Fibroblast of upper back skin (primary cell): ENCODE measurements at places on chromosomes 2 and 18.

- DNase-seq = no peak
Measured at GRCh38 chr2:233108611-233109490, 48.7 kb downstream of the INPP5D start.

- no peak for DNase-seq
Measured at GRCh38 chr2:9767656-9768281, 75.5 kb upstream of the TAF1B start.

GRCh38 chr2:64063924-64064331 is 44.7 kb upstream of the VPS54 start:
- peak; percentile 77 for DNase-seq

- no peak for DNase-seq
Measured at GRCh38 chr18:58881477-58881876, 16.8 kb downstream of the ZNF532 start.

GRCh38 chr2:136665736-136666135 is 99.6 kb upstream of the THSD7B start:
- DNase-seq = no peak

DNA sequence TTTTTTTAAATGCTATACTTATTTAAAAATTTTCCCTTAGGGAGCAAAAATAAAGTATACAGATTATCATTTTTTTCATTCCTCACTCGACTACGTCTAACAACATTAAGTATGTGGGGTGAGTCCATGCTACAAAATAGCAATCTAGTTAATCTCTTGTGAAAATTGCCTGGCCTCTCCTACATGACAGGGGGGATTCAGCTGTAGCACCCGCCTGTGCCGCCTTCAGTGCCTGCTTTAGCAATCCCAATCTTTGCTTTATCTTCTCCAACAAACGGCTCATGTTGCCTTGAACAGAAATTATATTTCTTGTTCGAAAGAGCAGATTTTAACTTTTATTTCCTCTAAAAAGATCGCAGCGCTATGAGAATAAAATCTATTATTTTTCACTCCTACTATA is 2.4 kb upstream of the SOX11 start:
- no peak for DNase-seq

DNA sequence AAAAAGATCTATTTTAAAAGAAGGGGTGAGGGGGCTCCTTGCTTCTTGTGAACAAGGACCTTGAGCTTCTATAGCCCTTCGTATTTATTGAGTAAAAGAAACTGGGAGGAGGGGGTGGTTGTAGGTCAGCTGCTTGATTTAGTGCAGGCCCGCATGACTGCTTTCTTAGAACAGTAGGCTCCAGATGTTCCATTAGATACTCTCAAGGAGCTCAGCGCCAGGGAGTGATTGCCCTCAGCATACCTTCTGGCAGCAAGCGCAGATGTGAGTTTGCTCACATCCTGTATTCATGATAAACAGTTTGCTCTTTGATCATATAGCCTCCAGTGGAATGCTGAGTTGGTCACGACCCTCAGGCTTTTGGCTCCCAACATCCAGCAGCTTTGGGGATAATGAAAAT is 108.9 kb upstream of the XPO1 start:
- DNase-seq = peak; percentile 30

DNA sequence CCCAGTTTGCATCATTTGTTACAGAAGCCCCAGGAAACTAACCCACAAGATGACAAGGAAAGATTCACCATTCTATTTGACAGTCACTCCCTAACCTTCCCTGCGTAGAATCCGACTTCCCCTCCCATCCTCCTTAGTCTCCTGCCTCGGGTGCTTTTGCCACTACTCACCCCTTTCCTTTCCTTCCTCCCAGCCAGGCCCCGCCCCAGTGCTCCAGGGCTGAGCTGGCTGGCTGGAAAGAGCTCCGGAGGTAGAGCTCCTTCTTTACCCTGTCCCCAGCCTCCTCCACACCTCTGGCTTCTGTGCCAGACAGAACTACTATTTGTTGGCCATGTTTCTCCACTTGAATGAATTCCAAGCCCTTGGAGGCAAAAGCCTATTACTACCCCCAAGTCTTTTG is 317.6 kb upstream of the NCKAP5 start:
- no peak for DNase-seq

GRCh38 chr2:240635998-240636547 is 10.8 kb downstream of the GPR35 start:
- no peak for DNase-seq

- DNase-seq = no peak
Measured at GRCh38 chr18:37946324-37946723, 380.7 kb upstream of the CELF4 start.

- peak; percentile 9 for DNase-seq
Measured at GRCh38 chr2:160614391-160614790, 120.8 kb upstream of the RBMS1 start.

GRCh38 chr18:35045121-35045520 is 3.9 kb downstream of the MAPRE2 start:
- DNase-seq = peak; percentile 43

- no peak for DNase-seq
Measured at GRCh38 chr2:28363686-28364280, 28.9 kb upstream of the FOSL2 start.

GRCh38 chr2:5742126-5742525 is 49.9 kb downstream of the SOX11 start:
- no peak for DNase-seq

- DNase-seq = no peak
Measured at GRCh38 chr2:85243101-85244072, 84.4 kb downstream of the TGOLN2 start.

- no peak for DNase-seq
Measured at GRCh38 chr18:46950064-46950656, 32.8 kb downstream of the KATNAL2 start.

- no peak for DNase-seq
Measured at GRCh38 chr2:203585516-203585915, 50.4 kb upstream of the RAPH1 start.

DNA sequence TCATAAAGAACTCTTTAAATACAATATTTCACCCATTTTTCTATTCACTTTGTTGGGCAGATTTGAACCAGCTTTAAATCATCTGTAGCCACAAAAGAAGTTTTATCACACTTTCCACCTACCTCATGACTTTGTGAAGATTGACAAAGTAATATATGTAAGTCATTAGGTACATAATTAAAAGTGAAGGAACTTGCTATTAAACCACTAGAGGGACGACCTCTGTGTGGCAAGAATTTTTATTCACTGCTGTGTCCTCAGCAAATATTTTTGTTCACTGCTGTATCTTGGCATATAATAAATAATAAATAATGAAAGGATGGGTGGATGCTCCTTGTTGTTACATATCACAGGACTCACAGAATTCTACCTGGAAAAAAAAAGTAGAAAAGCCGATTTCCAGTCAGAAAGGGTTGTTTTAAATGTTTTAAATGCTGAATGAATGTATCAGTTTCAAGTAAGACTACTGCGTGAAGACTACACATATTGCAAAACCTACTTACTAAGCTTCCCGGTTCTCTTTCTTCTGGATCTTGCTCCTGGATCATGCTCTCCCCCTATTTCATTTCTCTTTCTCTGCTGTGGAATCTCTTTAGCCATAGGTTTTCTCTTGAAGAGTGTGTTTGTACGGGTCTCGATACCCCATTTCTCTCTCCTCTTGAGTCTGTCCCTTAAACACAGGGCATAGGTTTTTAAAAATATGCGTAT is 44.8 kb downstream of the KCMF1 start:
- no peak for DNase-seq

DNA sequence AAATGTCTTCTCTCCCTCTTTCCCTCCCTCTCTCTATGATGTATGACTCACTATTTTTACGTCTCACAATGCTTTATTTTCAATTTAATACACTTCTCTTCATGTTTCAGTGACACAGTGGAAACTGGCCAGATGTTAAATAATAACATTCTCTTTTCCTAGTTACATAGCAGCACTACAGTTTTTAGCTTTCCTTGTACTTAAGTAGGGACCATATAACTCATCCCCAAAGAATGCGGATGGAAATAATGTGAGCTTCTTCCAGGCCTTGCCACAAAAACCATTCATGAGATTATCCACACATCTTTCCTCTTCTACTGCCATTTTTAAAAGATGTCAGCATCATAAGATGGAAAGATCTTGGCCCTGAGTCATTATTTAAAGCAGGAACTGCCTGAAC is 789.4 kb downstream of the LRP1B start:
- peak; percentile 98 for DNase-seq

GRCh38 chr2:141271346-141271745 is 859.5 kb downstream of the LRP1B start:
- DNase-seq = no peak

DNA sequence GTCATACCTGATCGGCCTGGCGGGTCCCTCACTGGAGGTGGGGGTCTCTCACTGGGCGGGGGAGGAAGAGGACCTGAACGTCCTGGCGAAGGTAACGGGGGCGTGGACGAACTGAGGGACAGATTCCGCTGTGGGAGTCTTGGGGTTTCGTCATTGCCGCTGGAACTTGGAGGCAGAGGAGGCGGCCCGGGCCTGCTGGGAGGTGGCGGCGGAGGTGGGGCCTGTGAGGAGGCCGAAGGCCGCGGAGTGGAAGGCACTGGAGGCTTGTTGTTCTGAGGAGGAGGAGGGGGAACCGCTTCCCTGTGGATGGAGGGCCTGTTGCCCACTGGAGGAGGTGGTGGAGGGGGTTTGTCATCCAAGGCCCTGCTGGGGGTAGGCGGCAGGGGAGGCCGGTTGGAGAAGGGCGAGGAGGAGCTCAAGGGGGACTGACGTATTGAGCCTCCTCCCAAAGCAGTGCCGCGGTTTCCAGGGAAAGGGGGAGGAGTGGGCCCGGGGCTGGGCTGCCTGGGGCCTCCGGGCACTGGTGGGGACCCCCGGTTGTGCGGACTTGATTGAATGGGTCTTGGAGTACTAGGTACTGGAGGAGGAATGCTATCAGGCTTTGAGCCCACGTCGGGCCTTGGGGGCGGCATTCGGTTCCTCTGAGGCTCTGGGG is 25.8 kb downstream of the WIPF1 start:
- no peak for DNase-seq

- no peak for DNase-seq
Measured at GRCh38 chr18:54357082-54357659, 487 bp downstream of the STARD6 start.

DNA sequence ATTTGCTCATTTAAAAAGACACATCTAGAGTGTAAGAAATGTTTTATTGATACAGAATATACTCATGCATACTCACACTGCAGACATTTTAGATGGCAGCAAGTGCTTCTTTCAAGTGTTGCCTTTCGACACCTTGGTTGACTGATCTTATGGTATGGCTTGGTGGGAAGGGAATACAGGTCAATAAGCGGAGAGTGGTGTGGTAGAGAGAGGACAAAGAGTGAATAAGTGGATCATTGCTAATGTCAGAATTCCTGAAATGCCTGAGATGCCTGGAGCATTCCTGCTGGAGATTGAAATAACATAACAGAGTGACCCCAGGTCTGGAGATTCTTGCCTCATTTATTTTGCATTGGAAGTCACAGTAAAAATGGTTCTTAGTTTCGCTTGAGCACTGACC is 76.7 kb downstream of the RND3 start:
- peak; percentile 95 for DNase-seq

DNA sequence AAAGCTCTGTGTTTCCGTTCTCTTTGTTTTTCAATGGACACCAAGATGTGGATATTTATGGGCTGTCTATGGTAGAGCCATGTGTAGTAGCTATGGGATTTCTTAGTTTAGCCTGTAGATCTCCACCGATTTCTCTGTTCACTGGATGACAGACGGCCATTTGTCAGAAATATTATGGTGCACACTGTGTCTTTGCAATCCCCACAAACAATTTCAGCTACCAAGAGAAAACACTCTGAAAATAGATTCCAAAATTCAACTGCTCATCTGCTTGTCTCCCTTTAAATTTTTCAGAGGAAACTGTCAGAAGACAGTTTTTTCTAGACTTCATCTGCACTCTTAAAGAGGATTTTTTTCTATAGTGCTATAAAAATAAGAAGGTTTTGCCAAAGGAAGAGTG is 166.8 kb downstream of the CD226 start:
- DNase-seq = no peak

DNA sequence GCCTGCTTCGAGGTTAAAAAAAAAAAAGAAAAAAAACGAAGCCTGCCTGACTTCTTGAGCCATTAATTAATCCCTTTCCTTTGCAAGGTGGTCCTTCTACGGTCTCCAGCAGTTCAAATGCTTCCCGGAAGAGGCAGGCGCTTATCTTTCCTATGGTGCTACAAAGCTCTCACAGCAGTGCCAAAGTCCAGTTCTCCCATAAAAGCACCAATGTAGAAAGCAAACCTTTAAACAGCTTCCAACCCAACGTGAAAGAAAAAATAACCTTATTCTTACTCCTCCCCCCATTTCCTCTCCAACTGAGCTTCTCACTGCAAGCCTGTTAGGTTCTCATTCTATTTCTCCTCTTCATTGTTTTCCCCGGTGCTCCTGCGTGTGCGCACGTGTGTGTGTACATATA is 317.4 kb upstream of the SOX11 start:
- no peak for DNase-seq

DNA sequence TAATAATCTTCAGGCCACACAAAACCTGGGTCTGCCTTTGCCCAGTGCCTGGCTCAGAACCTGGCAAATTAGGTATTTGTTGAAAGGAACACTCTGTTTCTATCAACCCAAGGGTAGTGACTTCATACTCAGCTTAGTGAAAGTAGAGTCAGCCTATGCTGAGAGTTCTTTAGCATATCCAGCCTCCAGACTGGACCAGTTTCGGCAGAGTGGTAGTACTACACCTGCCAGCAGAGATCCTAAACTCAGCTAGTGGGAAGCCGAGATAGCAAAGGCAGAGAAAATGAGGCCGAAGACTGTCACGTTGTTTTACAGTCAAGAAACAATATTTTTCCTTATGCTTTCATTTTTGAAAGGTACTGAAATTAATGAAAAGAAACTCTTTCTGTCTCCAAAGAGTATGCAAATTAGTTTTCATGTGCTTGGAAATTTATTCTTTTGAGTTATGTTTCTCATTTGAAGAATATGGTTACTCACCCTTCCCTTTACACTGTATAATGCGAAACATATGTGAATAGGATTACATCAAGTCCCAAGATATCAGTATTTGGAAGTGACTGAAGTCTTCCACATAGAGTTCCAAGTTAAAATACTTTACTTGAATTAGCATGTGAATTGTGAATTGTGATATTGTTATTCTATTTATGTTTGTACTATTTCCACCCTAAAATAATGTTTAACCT is 52.2 kb upstream of the UGP2 start:
- peak; percentile 75 for DNase-seq

DNA sequence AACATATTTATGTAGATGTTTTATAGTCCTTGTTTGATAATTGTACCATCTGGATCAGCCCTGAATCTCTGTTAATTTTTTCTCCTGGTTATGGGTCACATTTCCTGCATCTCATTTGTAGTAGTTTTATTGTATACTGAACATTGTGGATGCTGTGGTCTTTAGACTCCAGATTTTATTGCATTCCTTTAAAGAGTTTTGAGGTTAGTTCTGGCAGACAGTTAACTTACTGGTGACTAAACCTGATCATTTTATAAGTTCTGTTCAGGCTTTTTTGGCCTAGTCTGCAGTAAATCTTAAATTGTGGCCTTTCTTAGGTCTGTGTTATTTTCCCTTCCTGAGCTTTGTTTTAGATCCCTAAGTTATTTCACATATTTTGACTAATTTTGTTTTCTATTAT is 84.3 kb downstream of the FANCL start:
- peak; percentile 89 for DNase-seq

GRCh38 chr2:101731221-101732054 is 33.9 kb downstream of the MAP4K4 start:
- DNase-seq = no peak
